ENCODE measurements at places on chromosomes 13 and 19. TPM values are rescaled to one million over a fixed set of nuclear protein-coding genes. Genes with fewer than 3 reads are reported as not detected.

Gene RFPL4AL1
- total RNA-seq, result not detected

Gene ZNF611
- total RNA-seq, result 13.5 TPM

- no peak for DNase-seq
These were observed 360.0 kb upstream of the SLITRK5 start for GRCh38 chr13:87311165-87311564.

Gene NRTN
- 7.9 TPM for total RNA-seq

- DNase-seq, result no peak
These were observed 117.4 kb upstream of the WASF3 start for GRCh38 chr13:26440111-26440510.

GRCh38 chr13:25478186-25478585, 106.4 kb downstream of the ATP8A2 start:
- no peak for DNase-seq

Gene PSG11
- total RNA-seq, result not detected

- peak; percentile 37 for DNase-seq
These were observed 8.2 kb downstream of the LATS2 start for GRCh38 chr13:21053231-21053630.

Gene CCNE1
- total RNA-seq, result 11.2 TPM

GRCh38 chr13:60787083-60787482, 390.1 kb downstream of the TDRD3 start:
- DNase-seq, result no peak

- DNase-seq, result peak; percentile 15
These were observed 9.3 kb upstream of the CEACAM3 start for GRCh38 chr19:41787055-41787454.

Data from lower leg skin (tissue), 4 donors.